Liver (tissue), 10 donors: ENCODE measurements at places on chromosomes 5 and 9. TPM values are rescaled to one million over a fixed set of nuclear protein-coding genes. Genes with fewer than 3 reads are reported as not detected.
A peak's percentile ranks its signal among the peaks of the same experiment; 100 is the strongest.

GRCh38 chr9:93180938-93181337 is 3.0 kb upstream of the WNK2 start:
- no peak overlapping the region for H3K4me3 ChIP-seq
- no peaks in the 10 kb centered on the region for H3K36me3 ChIP-seq
- H3K4me1 ChIP-seq, result peaks cover 17% of the 10 kb centered on the region
- no peak overlapping the region for H3K27ac ChIP-seq
- DNase-seq, result no peak
- no peaks in the 10 kb centered on the region for H3K27me3 ChIP-seq

DNA sequence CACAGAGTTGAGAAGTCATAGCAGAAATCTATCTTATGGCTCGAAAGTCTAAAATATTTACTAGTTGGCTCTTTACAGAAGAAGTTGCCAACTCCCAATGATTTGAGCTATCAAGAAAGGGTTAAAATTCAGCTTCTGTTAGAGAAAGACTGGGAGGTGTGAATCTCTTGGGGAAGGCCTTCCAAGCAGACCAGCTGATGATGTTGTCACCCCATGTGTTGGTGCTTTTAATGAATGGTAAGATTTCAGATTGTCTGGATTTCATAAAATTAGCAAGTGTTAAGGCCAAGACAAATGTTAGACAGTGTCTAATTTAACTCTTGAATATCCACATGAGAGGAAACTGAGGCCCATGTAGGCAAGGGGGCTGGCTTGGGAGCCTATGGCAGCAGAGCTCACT is 63.9 kb downstream of the PPARGC1B start:
- no peak overlapping the region for H3K4me3 ChIP-seq
- DNase-seq, result no peak
- no peaks in the 10 kb centered on the region for H3K36me3 ChIP-seq
- peaks cover 4% of the 10 kb centered on the region for H3K4me1 ChIP-seq
- H3K27ac ChIP-seq, result no peak overlapping the region

Gene PCDHA1
- not detected for total RNA-seq

DNA sequence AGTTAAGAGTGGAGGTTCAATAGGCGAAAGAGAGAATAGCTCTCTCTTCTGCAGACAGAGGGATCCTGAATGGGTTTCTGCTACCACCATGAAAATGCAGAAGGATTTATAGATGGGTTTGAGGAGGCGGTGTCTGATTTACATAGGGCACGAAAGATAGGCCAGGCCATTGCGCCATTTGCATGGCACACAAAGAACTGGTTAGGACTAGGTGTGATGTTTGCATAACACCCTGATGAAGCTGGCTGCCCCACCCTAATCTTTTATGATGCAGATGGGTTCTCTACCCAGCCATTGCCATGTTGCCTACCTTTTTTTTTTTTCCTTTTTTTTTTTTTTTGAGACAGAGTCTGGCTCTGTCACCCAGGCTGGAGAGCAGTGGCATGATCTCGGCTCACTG is 51.4 kb upstream of the PDZD2 start:
- no peak overlapping the region for H3K4me3 ChIP-seq
- no peak for DNase-seq
- H3K4me1 ChIP-seq, result no peaks in the 10 kb centered on the region
- H3K27ac ChIP-seq, result no peak overlapping the region
- no peaks in the 10 kb centered on the region for H3K36me3 ChIP-seq

DNA sequence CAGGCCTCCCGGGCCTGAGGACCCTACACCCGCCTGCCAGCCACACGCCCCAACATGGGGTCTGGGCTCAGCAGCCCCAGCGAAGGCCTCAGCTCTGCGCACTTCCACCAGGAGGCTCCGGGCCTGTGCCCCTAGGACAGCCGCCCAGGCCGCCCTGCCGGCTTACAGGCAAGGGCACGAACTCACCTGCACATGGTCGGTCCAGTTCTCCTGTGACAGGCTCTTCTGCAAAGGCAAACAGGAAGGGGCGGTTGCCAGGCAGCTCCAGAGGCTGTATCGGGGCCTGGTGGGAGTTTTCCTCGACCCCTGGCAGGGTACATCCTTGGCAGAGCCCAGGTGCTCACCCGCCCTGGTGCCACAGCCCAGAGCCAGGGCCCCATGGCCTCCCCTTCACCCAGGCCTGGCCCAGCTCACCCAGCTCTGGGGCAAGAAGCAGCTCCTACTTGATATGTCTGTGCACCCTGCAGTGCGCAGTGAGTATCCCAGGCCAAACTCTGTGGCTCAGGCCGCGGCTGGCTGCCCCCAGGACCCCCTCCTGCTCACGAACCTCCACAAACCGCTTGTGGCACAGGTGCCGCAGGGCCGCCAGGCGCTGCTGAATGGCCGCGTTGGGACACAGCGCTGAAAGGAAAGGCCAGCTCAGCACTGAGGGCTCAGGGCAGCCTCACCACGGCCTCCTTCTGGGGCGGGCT is 52.2 kb upstream of the NRARP start:
- H3K4me1 ChIP-seq, result no peaks in the 10 kb centered on the region
- no peak overlapping the region for H3K4me3 ChIP-seq
- H3K27ac ChIP-seq, result peak overlapping the region; percentile 12
- DNase-seq, result no peak
- H3K27me3 ChIP-seq, result no peaks in the 10 kb centered on the region

GRCh38 chr9:36760667-36761420 is 188.1 kb downstream of the MELK start:
- no peaks in the 10 kb centered on the region for H3K36me3 ChIP-seq
- no peak for DNase-seq
- H3K27me3 ChIP-seq, result peaks cover 3% of the 10 kb centered on the region
- H3K4me3 ChIP-seq, result no peak overlapping the region
- no peak overlapping the region for H3K27ac ChIP-seq

DNA sequence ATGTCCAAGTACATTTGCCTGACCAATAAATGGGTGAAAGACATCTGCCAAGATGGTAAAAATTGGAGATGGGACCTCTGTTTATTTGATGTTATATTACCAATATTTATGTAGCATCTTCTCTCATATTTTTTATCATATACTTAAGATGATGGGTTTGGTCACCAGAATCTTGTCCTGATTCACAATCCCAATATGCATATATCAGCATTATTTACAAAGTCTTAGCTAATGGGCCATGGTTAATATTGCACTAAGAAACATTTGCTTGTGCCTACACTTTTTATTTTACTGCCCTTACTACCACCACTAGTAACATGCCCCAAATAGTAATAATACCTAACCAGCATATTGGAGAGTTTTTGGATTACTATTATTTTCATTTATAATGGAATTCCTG is 116.7 kb downstream of the CHSY3 start:
- no peak overlapping the region for H3K4me3 ChIP-seq
- DNase-seq, result no peak
- H3K4me1 ChIP-seq, result no peaks in the 10 kb centered on the region
- no peaks in the 10 kb centered on the region for H3K27me3 ChIP-seq
- no peaks in the 10 kb centered on the region for H3K36me3 ChIP-seq
- no peak overlapping the region for H3K27ac ChIP-seq

Gene SV2C
- total RNA-seq, result not detected

- DNase-seq, result no peak
- H3K36me3 ChIP-seq, result no peaks in the 10 kb centered on the region
- no peaks in the 10 kb centered on the region for H3K27me3 ChIP-seq
- H3K4me1 ChIP-seq, result peaks cover 20% of the 10 kb centered on the region
Measured at GRCh38 chr9:133476036-133476931, 2.6 kb downstream of the SLC2A6 start.

DNA sequence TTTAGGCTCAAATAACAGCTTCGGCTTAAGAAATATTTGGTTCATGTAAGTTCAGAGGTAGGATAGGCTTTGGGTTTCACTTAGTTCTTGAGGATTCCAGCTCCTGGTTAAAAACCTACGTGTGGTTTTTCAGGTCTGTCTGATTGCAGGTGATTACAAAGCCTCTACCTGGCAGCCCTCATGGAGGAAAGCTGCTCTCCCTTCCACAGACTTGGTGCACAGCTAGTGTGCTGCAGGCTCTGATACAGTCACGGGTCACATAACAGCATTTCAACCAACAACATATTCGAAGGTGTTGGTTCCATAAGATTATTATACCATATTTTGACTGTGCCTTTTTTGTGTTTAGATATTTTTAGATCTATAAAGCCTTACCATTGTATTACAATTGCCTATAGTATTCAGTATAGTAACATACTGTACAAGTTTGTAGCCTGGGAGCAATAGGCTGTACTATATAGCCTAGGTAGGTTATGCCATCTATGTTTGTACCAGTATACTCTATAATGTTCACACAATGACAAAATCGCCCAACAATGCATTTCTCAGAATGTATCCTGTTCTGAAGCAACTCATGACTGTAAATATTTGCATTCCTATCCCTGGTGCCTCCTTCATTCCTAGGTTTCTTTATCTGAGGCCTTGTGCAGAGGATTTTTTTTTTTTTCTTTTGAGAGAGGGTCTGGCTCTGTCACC is 8.0 kb upstream of the DCP2 start:
- H3K27ac ChIP-seq, result no peak overlapping the region
- DNase-seq, result no peak
- H3K36me3 ChIP-seq, result no peaks in the 10 kb centered on the region
- no peaks in the 10 kb centered on the region for H3K4me1 ChIP-seq

Gene PCDHA9
- under 0.01 TPM for total RNA-seq

Gene MYOT
- total RNA-seq, result 1.3 TPM

Gene C8G
- total RNA-seq, result 25.1 TPM

Gene CAVIN4
- total RNA-seq, result 0.05 TPM

DNA sequence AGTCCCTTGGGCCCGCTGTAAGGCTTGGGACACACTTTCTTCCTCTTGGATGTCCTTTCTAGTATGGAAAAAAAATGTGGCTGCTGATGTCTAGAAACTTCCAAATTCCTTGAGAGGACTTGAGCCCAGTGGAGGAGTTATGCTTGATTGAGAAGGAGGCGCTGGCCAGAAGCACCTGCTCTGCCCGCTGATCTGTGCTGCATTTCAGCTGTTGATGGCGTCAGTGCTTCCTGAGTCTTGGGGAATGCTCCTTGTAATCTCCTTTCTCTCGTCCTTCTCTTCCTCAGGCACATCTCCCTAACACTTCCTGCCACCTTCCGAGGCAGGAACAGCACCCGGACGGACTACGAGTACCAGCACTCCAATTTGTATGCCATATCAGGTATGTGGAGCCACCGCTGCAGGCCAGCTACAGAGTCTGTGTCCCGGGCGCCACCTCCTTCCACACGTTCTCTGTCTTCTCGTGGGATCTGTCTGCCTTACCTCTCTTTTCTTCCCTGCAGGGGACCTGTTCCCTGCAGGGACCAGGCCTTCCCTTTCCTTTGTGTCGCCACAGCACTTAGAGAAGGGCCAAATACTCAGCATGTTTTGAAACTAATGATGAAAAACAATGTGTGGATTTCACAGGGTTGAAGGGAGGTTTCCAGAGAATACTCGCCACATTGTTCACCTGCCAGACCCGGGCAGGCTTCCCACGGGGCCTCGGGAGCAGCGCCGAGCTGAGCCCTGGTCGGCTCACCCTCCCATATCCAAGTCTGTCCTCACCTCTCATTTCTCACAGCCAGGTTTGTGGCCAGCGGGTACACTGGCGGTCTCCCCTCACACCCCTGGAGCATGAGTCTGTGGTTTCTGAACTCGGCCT is 95.2 kb downstream of the MVB12B start:
- peaks cover 5% of the 10 kb centered on the region for H3K36me3 ChIP-seq
- H3K27me3 ChIP-seq, result no peaks in the 10 kb centered on the region
- H3K27ac ChIP-seq, result no peak overlapping the region
- DNase-seq, result no peak
- no peak overlapping the region for H3K4me3 ChIP-seq
- H3K4me1 ChIP-seq, result no peaks in the 10 kb centered on the region

DNA sequence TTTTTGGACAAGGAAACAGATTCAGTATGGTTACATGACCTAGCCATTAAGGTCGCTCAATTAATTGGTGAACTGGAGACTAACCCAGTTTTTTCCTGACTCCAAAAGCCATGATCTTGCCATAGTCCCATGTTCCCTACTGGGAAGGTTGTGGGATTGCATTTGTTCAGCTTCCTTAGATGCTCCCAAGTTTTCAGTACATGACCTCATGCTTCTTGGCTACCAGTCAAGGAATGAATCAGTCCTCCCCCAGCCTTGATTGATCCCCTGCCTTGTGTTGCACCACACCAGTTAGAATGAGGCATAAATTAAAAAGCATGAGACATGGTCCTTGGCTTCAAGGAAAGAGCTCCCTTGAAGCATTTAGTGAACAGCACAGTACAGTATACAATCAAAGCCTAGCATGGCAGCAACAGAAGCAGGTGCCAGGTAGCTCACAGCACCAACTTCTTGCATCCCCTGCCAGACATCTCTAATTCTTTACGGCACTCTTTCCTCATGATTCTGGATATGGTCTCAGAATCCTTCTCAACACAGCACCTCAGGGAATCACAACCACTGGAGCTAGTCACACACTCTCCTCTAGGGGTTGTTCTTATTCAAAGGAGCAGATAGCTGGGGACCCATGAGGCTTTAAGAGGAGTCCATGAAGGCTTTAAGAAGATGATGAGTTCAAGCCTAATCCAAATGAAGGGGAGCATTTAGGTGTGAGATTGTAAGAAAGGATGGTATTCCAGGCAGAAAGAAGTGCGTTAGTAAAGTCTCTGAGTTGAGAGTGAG is 295.5 kb upstream of the CLINT1 start:
- H3K27ac ChIP-seq, result peak overlapping the region; percentile 60
- peaks cover 5% of the 10 kb centered on the region for H3K4me1 ChIP-seq
- DNase-seq, result no peak
- no peaks in the 10 kb centered on the region for H3K36me3 ChIP-seq
- no peaks in the 10 kb centered on the region for H3K27me3 ChIP-seq
- no peak overlapping the region for H3K4me3 ChIP-seq

Gene IL4
- total RNA-seq, result not detected

Gene MELK
- 19.5 TPM for total RNA-seq

GRCh38 chr5:92455011-92455410 is 1071.9 kb upstream of the ARRDC3 start:
- no peaks in the 10 kb centered on the region for H3K36me3 ChIP-seq
- H3K4me1 ChIP-seq, result no peaks in the 10 kb centered on the region
- no peak overlapping the region for H3K4me3 ChIP-seq
- no peak for DNase-seq

- no peaks in the 10 kb centered on the region for H3K4me1 ChIP-seq
- peak within 1 kb of the TSS; percentile 70 for H3K4me3 ChIP-seq
- peak within 1 kb of the TSS; percentile 33 for H3K27ac ChIP-seq
- no peaks in the 10 kb centered on the region for H3K27me3 ChIP-seq
- H3K36me3 ChIP-seq, result no peaks in the 10 kb centered on the region
Measured at GRCh38 chr5:34838785-34839714, at the start of gene TTC23L. TTC23L (plus strand) TSS chr5:34839164; CDS start chr5:34840672, 1,508 bp downstream.

Gene PCDHGA5
- total RNA-seq, result 0.09 TPM
